Left ventricle myocardium inferior (tissue), 1 donor: ENCODE measurements at places on chromosomes 12 and 14. TPM values are rescaled to one million over a fixed set of nuclear protein-coding genes. Genes with fewer than 3 reads are reported as not detected.

GRCh38 chr14:61364243-61364642, 42.9 kb downstream of the PRKCH start:
- DNase-seq, result no peak

Gene ACSS3
- 24.5 TPM for total RNA-seq

DNA sequence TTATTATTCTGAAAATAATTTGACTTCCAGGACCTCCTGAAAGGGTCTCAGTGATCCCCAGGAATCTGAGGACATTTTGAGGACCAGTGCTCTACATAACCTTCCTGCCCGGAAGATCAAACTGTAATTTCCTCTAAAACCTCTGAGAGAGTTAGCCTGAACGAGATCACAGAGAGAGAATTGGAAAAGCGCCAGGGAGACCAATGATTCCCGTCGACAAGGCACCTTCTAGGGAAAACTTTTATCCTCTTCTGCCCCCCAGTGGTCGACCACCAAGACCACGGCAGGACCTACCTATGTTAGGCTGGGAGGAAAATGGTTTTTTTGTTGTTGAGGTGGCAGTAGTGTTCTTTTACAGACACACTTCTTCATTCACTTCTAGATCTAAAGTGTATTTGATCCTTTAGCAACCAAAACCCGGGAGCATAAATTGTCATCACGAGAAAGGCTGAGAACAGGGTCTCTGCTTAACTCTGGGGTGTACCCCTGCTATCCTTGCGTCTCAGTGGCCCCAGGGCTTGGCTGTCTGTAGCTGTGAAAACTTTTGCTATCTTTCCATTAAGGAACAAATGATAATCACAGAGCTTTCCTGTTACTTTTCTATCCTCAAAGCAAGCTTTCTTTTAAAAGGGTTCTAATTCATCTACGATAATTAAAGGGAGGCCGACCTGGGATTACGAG, 62.9 kb upstream of the NID2 start:
- peak; percentile 65 for DNase-seq

Gene NPAS3
- total RNA-seq, result 2.5 TPM

DNA sequence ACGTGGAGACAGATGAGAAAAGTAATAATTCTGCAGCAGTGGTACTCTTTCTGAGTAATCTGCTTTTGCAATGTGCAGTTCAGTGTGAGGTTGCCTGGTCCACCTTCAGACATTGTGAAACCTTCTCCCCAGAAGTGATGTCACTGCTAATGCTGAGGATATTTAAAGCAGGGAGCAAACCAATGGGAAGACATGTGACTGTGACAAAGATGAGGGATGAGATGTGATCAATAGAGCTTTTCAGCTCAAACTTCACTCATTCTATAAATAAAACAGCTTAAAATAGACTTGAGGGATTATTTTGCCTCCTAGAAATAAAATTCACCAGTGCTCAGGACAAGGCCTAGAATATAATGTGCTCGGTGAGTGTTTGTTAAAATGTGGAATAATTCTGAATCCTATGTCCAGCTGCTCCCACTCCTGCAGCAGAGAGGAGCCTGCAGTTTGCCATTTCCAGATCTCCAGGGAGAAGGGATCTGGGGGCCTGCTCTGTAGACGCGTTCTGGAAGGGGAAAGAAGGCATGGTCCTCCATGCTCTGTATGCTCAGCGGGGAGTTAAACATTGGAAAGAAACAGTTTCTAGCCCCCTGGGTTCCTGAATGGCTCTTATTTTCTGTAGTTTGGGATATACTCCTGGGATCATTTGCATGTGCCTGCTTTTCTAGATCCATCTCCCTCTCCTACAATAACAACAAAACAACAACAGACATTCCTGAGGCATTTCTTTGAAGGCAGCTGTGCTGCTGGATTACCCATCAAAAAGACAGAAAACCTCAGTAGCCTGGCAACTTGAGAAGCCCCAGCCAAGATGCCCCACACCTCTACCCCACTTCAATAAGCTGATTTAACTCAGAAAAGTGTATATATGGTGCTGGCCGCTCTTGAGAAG, 8.9 kb downstream of the SLC7A8 start:
- no peak for DNase-seq

GRCh38 chr14:64500088-64500487, 3.5 kb downstream of the ZBTB25 start:
- DNase-seq, result no peak

DNA sequence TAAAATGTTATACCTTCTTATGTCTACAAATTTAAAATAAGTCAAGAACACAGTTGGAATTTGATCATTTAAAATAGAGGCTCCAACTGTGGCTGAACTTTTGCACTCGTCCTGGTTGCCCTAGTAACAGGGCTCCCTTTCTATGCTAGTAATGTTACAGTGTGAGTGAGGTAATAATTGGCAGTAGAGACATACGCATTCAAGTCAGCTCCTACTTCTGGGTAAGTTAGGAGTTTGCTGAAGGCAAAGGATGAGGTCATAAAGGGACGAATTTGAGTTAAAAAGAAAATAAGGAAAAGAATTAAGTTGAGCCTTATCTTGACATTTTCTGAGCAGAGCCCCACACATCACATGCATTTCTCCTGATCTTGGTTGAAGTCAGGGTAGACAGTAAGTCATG, 129.1 kb downstream of the TMEM117 start:
- DNase-seq, result no peak

- DNase-seq, result no peak
Measured at GRCh38 chr14:97033556-97034081, 236.4 kb downstream of the VRK1 start.

- DNase-seq, result no peak
Measured at GRCh38 chr12:46470036-46470627, 97.6 kb upstream of the SLC38A2 start.

DNA sequence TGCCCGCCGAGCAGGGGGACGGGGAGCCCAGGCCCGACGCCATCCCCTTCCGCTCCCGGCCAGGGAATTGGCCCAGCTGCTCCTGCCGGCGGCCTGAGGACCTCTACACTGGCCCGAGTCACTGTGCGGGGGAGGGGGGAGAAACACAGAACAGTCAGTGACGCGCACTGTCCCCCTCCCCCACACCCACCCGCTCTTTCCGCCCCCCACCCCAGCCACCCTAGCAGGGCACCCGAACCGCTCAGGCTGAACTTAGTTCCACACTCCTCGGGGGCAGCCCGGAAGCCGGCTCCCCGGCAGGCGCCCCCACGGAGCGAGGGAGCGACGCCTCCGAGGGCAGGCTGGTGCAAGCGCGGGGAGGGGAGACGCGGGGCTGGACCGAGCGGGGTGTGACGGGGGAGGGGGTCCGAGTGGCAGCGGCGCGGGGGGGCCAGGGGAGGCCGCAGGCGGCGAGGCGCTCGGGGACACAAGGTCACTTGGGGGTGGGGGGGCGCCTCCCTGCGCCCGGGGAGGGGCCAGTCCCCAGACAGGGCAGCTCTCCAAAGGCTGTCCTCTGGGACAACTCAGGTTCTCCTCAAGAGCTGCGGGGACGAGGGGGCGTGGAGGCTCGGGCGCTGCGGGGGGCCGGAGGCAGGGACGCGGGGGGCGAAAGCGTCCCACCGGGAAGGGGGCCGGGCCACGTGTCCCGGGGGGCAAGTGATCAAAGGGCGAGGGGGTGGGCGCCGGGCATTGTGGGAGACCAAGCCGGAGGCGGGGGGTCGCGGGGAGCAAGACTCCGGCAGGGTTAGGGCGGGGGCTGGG, 648 bp downstream of the CHD4 start:
- peak; percentile 77 for DNase-seq

GRCh38 chr12:1093166-1093751, 102.2 kb downstream of the ERC1 start:
- DNase-seq, result no peak

GRCh38 chr12:65984227-65984479, 146.4 kb downstream of the LLPH start:
- DNase-seq, result no peak

DNA sequence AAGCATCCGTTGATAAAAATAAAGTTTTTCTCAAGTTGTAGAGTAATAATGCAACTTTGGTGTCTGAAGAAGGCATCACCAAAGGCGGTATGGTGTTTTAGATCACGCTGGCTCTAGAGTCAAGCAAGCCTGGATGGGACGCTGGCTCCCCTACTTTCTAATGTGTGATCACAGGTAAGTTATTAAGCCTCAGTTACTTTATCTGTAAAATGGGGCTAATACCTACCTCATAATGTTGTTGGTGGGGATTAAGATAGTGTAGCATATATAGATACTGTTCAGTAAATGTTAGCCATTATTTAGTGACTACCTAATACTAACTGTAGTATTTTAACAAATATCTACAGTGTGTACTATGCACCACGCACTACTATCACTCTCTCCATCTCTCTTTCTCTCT, 45.8 kb downstream of the SLC38A1 start:
- no peak for DNase-seq

- DNase-seq, result no peak
Measured at GRCh38 chr12:62306569-62307530, 46.6 kb downstream of the USP15 start.

Gene ANO4
- not detected for total RNA-seq

DNA sequence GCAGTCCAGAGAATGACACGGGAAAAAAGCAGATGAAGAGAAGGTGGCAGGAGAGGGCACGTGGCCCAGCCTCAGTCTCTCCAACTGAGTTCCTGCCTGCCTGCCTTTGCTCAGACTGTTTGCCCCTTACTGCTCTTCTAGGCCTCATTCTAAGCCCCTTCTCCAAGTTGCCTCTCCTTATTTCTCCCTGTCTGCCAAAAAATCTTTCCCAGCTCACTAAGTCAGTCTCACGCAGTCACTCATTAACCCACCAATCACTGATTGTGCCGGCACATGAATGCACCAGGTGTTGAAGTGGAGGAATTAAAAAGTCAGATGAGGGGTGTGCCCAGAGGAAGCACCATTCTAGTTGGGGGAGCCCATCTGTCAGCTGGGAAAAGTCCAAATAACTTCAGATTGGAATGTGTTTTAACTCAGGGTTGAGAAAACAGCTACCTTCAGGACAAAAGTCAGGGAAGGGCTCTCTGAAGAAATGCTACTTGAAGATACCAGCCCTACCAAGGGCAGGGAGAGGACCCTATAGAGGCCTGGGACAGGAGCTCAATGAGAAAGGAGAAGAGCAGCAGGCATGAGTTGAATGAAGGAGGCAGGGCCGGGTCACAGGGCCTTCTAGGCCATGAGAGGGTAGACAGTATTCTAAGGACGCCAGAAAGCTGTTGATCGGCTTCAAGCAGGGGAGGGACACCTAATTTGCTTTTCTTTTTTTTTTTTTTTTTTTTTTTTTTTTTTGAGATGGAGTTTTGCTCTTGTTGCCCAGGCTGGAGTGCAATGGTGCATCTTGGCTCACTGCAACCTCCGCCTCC, 40.9 kb downstream of the DAD1 start:
- no peak for DNase-seq

DNA sequence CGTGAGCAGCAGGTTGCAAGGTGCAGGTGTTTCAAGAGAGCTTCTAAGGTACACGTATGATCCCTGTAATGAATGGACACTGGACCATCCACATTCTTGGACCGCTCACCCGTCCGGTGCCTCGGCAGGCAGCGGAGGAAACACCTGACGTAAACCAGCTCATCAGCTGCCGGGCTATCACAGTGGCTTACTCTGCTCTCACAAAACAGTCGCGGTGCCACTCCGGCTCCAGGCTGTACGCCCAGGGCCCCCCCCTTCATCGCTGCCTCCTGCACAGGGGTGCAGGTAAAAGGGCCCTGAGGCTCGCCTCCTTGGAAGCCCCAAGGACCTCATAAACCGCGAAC, 436 bp downstream of the VPS33A start:
- no peak for DNase-seq

Gene TROAP
- 0.66 TPM for total RNA-seq

Gene HVCN1
- 11.5 TPM for total RNA-seq

DNA sequence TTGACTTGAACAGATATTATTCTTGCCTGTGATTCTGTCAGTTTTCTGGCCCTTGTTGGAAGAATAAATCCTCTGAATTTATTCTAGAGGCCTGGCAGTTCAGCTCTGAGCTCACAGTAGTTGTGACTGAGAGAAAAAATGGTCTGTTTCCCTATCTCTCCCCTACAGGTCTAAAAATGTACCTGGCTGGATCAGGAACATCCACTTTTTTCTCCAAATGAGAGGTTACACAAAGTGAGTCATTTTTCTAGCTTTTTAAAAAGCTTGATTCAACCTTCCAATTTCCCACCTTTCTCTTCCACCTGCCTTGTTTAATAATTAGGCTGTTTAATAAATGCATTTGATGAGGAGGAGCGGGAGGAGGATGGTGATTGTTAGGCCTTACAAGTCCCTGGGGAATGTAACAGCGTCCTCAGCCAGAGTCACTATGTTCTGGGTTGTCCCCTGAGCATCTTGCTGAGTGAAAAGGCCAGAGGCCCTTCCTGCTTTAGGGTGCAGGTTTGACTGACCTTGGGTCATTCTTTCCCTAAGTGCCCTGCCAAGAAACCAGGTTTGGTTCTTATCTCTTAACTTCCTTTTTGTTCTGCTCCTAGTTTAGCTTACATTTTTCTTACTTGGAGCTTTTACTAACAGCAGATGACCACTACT, 91.7 kb upstream of the FUT8 start:
- DNase-seq, result no peak

GRCh38 chr12:121334513-121335343, 17.5 kb downstream of the ANAPC5 start:
- DNase-seq, result no peak

DNA sequence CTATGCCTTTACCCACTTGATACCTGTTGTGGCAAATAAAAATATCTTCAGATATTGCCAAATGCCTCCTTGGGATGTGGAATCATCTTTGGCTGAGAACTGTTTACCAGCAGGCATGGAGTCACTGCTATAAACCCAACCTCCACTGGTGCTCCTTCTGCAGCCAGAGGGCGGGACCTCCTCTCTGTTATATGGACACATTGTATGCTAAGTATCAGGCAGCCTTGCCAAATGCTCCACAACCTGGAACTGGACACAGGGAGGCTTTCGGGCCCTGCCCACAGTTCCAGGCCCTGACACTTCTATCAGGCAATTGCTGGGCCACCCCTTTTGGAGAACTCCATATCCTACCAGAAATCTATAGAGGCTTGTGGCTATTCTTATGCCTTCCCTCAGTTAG, 201.0 kb downstream of the TMX1 start:
- no peak for DNase-seq

GRCh38 chr12:27177706-27178105, 66.4 kb upstream of the STK38L start:
- no peak for DNase-seq

GRCh38 chr12:27975222-27976136, 2.9 kb upstream of the PTHLH start:
- no peak for DNase-seq

Gene ANO6
- 46.2 TPM for total RNA-seq

DNA sequence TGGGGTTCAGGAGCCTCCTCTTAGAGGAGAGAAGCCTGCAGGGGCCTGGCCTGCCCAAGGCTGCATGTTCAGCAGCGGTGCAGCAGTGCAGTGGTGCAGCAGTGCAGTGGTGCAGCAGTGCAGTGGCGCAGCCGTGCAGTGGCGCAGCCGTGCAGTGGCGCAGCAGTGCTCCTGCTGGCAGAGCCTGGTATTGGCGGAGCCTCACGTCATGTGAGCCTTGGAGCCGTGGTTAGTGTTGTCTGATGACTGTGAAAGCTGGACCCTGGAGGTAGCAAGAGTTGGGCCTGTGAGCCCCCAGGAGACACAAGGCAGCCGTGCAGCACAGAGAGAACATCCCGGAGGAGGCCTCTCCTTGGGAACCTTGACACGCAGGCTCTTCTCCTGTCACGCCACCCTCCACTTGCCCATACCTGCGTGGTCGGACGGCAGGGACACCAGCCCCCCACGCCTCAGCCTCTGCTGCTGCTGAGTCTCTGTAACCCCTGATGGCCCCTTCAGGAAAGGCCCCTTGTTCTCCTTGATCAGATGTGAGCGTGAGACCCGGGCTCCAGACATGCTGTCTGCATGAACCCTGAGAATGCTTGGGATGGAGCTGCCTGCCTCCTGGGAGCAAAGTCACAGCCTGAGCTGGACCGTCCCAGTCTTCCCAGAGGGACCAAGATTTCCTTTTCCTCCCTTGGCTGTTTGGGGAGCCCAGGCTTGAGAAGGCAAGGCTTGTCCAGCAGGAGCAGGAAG, 193.7 kb downstream of the KIF26A start:
- no peak for DNase-seq

Gene TEX52
- not detected for total RNA-seq

Gene TAS2R10
- total RNA-seq, result not detected
